ENCODE measurements at places on chromosomes 2 and 18.

DNA sequence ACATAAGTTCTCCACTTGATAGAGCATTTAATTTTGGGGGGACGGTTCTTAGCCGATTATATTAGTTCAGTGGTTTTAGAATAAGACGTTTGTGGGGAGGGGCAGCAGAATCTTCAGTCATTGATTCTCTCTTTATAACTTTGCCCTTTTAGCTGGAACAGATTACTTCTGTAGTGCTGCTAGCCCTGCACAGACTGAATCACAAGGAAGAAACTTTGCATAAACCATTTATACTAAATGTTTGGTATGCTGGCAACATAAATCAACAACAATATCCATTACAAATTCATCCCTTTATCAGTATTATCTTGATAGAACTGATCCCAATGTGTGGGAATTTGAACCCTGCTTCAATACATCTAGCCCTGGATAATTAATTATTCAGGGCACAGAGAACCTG is 112.2 kb downstream of the GPD2 start:
- no peak for DNase-seq

DNA sequence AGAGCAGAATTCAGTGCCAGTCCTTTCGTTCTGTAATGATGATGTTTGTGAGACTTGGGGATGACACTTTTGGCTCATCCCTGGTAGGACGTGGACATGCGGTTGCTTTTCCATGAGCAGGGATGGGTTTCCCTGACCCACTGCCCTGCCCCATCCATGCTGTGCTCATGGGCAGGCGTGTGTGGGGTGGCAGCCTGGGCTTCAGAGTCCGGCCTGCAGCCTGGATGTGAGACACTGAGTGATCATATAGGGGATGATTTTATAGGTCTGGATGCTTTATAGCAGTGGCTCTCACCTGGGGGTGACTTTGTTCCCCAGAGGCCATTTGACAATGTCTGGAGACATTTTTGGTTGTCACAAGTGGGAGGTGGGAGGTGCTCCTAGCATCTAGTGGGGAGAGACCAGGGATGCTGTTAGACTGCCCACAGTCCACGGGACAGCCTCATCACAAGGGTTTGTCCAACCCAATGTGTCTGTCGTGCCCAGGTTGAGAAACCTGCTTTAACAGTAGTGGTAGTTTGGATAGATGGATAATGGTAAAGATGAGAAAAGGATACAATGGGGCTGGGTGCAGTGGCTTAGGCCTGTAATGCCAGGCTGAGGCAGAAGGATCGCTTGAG is 38.9 kb downstream of the LDLRAD4 start:
- no peak for DNase-seq

DNA sequence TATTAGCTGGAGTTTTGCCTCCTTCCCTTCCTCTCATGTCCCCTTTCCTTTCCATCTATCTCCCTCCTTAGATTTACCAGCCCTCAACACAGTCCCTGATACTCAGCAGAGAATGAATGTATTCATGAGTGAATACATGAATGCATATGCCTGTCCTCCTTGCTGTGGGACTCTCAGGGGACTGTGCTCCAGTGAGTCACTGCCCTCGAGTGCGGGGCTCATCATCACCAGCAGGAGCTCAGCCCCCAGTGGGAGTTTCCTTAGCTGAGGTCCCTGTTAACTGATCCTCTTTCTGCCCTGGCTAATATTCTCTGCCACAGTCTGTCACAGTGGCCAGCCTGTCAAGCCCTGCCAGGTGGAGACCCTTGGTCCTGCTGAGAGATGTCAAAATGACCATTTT is 104.9 kb upstream of the LHCGR start:
- no peak for DNase-seq

GRCh38 chr2:101340141-101340551 is 31.6 kb upstream of the RNF149 start:
- DNase-seq, result no peak

Measured in activated naive CD4-positive, alpha-beta T cell treated with anti-CD3 and anti-CD28 coated beads for 36 hours (primary cell).